ENCODE measurements at places on chromosomes 6 and 20. TPM values are rescaled to one million over a fixed set of nuclear protein-coding genes. Genes with fewer than 3 reads are reported as not detected.

MCCD1 gene
- not detected for total RNA-seq

ACTL10 gene
- total RNA-seq, result 1.2 TPM

PI3 gene
- total RNA-seq, result 1.6 TPM

MMUT gene
- total RNA-seq, result 24.1 TPM

ASIP gene
- total RNA-seq, result not detected

DNA sequence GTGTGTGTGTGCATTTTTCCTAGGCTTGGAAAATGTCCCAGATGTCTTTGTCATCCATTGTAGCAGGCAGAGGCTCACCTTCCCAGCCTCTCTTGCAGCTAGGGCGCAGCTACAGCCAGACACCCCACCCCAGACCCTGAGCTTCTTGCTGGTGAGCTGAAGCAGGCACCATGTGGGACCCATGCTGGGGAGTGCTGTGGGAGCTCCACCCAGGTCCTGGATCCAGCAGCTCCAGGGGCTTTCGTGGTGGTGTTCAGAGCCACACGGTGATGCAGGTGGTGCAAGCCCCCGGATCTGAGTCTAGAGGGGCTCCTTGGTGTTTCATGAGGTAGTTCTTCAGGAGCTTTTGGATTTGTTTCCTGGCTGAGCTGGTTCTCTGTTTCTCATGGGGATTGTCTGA, 56.0 kb upstream of the ZFP64 start:
- no peak overlapping the region for H3K4me3 ChIP-seq
- H3K4me1 ChIP-seq, result no peaks in the 10 kb centered on the region
- no peaks in the 10 kb centered on the region for H3K27me3 ChIP-seq
- H3K27ac ChIP-seq, result no peak overlapping the region
- H3K36me3 ChIP-seq, result no peaks in the 10 kb centered on the region

- H3K36me3 ChIP-seq, result no peaks in the 10 kb centered on the region
- no peaks in the 10 kb centered on the region for H3K27me3 ChIP-seq
- H3K27ac ChIP-seq, result no peak overlapping the region
- no peak overlapping the region for H3K4me3 ChIP-seq
Measured at GRCh38 chr20:22371843-22372242, 212.5 kb downstream of the FOXA2 start.

DNA sequence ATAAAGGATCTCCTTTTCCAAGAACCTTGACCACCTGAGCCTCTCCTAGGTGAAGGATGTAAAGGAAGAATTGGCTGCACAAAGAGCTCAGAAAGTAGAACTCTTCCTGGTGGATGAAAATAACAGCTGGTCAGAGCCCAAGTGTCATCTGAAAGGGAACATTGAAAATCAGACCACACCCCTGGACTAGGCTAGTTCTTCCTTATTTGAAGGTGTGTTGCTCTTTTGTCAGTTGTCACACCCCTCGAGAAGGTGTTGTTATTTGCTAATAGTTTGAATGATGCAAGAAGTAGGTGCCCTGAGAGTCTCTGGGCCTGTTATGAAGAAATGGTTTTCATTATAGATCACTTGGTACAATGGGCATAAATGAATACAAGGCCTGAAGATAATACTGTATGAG, 31.1 kb downstream of the NHLRC1 start:
- no peak for DNase-seq
- H3K4me3 ChIP-seq, result no peak overlapping the region
- no peaks in the 10 kb centered on the region for H3K36me3 ChIP-seq
- no peak overlapping the region for H3K27ac ChIP-seq

DNA sequence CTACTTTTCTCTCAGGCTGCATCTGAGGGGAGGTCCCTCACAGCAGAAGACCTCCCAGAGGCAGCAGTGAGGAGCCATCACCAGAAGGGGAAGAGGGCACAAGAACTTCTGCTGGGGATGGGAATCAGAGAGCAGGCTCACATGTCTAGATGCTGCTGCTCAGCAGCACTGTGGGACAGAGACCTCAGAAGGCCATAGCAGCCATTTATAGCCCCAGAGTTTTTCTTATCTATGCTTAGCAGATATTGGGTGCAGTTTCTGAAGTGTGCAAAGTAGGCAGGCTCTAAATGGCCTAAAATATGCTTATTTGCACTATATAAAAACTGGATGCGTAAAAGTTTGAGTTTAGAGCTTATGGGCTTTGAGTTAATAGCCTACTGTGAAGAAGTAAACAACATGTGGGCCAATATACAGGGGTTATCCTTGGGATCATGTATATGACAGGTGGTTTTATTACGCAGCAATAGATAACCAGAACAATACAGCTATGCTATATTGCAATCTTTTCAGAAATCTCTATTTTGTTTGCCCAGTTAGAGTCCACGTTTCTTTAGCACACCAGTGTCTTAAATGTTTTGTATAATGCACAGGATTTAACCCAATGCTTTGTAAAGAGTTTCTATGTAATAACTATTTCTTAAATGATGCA, 60.2 kb upstream of the TMEM244 start:
- DNase-seq, result no peak
- no peaks in the 10 kb centered on the region for H3K4me1 ChIP-seq
- H3K27me3 ChIP-seq, result no peaks in the 10 kb centered on the region
- H3K4me3 ChIP-seq, result no peak overlapping the region
- no peaks in the 10 kb centered on the region for H3K36me3 ChIP-seq
- no peak overlapping the region for H3K27ac ChIP-seq

DNA sequence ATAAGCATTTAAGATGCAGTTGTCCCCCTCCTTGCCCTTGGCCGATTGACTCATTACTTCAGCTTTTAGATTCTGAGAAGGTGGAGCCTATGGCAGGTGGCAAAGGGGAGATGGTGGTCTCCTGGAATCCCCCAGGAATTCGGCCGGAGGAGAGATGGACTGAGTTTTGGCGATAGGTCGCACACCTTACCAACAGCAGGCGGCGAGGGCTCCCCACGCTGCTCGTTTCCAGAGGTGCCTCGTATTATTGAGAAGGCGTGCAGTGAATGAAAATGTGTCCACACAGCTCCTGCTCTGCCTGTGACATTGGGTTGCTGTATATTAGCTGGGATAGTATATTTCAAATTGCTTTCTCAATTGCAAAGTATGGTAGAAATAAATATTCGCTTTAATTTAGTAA, 224.5 kb downstream of the ARID1B start:
- H3K36me3 ChIP-seq, result no peaks in the 10 kb centered on the region
- no peaks in the 10 kb centered on the region for H3K27me3 ChIP-seq
- no peak for DNase-seq
- no peak overlapping the region for H3K27ac ChIP-seq

All from stomach (tissue), 19 donors.